Cardiac ventricle fibroblast (primary cell): ENCODE measurements at places on chromosomes 6 and 20. TPM values are rescaled to one million over a fixed set of nuclear protein-coding genes. Genes with fewer than 3 reads are reported as not detected.

The ANGPT4 gene
- total RNA-seq, result 0.05 and 0.06 TPM in 2 replicates

The KIF6 gene
- total RNA-seq, result 0.20 and 0.31 TPM in 2 replicates

The XKR7 gene
- not detected in 2 replicates for total RNA-seq

The TMEM217 gene
- total RNA-seq, result 0.20 TPM in 1 of 2 replicates, not detected in the other

The UNC5CL gene
- not detected in 2 replicates for total RNA-seq
